ENCODE measurements at places on chromosomes 2 and 18.

DNA sequence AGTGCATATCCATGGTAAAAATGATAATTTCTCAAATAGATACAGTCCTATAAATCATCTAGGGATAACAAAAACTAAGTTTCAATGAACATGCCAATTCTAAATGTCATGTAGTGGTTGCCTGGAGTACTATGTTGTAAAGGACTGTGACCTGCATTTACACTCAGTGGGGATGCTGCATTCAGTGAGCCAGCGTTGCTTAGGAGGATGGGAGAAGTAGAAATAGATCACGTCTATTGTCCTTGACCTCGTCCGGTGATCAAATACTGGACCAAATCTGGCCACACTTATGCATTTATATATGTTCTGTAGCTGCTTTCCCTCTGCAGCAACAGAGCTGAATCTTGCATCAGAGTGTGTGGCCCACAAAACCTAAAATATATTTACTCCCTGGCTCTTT lies 139.0 kb upstream of the ETAA1 start:
- DNase-seq = no peak

DNA sequence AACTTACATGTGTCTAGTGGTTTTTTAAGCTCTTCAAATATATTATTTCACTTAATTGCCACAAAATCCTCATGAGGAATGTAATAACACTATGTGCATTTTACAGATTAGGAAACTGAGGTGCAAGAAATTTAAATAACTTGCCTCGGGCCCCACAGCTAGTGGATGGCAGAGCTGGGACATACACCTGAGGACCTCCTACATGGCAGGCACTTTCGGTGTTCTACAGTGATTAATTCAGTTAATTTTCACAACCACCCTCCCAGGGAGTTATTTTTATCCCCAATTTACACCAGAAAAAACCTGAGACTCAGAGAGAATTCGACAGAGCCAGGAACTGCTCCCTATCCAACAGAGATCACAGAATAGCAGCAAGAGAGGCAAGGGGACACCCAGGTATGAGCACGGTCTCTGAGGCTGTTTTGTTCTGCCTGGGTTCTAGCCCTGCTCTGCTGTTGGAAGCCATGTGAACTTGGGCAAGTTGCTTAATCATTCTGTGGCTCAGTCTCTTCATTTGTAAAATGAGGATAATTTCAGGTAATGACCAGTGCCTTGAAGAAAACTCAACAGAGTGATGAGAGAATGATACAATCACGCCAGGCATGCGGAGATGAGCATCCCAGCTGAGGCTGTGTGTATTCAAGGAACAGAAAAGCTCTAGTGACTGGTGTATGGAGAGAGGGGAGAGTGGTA lies 82.3 kb downstream of the MYCN start:
- DNase-seq = no peak

- no peak for DNase-seq
These were observed 972 bp downstream of the RSAD2 start for GRCh38 chr2:6878549-6878948.

GRCh38 chr18:36186461-36187192 lies 670 bp upstream of the MOCOS start:
- DNase-seq = no peak

DNA sequence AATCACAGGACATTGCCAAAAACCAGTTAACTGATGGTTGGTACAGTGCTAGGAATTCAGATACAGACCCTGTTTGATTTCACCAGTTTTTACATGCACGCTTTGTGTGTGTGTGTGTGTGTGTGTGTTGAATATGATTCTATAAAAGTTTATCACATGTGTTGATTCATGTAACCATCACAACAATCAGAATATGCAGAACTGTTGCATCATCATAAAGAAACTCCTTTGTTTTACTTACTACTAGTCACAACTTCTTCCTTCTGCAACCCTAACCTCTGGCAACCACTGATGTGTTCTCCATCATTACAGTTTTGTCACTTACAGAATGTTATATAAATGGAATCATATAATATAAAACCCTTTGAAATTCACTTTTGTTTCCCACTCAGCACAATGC lies 144.8 kb upstream of the CYP26B1 start:
- DNase-seq = no peak

DNA sequence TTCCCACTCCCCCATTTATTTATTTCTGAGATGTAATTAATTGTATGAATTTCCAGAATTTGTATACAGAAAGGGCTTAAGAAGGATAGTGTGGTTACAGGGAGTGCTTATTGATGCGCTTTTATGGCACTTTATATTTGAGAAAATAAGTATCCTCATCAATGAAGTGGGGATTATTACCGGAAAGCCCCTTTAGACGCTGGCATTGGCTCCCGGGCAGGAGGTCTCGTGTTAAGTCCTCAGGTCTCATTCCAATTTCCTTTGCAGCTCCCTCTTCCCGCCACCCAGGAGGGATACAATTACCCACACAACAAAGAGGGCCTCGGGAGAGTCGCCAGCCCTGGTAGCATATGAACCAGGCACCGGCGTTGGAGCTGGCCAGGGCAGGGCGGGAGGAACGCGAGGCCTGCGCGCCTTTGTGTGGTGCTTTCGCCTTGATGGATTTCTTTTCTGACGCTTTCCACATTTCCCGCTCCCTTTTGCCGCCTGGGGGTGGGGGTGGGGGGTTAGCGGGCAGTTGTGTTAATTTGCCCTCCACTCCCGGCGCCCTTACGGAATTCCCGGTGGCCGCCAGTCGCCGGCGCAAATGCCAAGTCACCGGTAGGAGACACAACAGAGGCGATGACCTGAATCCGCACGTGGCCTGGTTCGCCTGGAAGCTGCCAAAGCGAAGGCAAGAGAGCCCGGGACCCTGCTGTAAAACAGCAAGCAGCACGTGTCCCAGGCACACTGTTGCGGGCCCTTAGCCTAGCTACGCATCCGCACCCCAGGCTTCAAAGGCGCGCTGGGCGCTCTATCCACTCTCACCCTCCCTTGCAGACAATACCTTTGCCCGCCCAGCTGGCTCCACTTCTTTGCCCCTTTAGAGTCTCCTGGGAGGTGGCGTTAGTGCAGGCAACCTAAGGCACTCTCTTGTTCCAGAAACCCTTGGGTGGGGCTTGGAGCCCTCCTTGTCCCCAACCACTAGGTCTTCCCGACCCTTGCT lies 3.3 kb downstream of the GAD1 start:
- no peak for DNase-seq

GRCh38 chr2:14513903-14514302 lies 118.6 kb upstream of the LRATD1 start:
- DNase-seq = no peak

GRCh38 chr18:10057894-10058791 lies 144.3 kb downstream of the VAPA start:
- DNase-seq = no peak

- no peak for DNase-seq
These were observed 27.1 kb upstream of the STEAP3 start for GRCh38 chr2:119196301-119197125.

Data from stimulated activated CD4-positive, alpha-beta T cell treated with anti-CD3 and anti-CD28 coated beads, TNF-alpha, amount 100 ng/mL, for 24 hours (primary cell).